ENCODE measurements at places on chromosomes 12 and 14.

GRCh38 chr12:53227836-53228235, 4.2 kb downstream of the RARG start:
- H3K4me3 ChIP-seq = no peak overlapping the region
- H3K36me3 ChIP-seq = no peaks in the 10 kb centered on the region
- peaks cover 35% of the 10 kb centered on the region for H3K4me1 ChIP-seq
- DNase-seq = no peak

GRCh38 chr12:46522071-46522470, 149.5 kb upstream of the SLC38A2 start:
- no peak overlapping the region for H3K27ac ChIP-seq
- H3K4me1 ChIP-seq = no peaks in the 10 kb centered on the region
- no peaks in the 10 kb centered on the region for H3K36me3 ChIP-seq
- DNase-seq = no peak
- H3K27me3 ChIP-seq = no peaks in the 10 kb centered on the region

DNA sequence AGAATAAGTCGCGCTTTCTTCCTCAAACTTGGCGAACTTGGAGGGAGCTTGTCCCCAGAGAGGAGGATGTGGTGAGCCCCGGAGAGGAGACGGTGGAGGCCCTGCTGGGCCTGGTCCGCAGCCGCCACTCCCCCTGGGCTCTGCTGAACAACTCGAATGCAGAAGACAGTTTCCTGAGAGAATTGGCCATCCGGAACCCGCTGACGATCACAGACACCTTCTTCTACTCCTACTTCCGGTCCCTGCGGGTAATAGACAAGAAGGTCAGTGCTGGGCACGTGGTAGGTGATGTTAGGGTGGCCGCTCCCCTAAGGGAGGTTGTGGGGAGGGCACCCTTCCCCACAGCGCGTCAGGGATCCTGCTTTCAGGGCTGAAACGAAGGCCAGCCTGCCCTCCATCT, 1.6 kb downstream of the LRRC43 start:
- H3K4me1 ChIP-seq = no peaks in the 10 kb centered on the region
- no peak overlapping the region for H3K4me3 ChIP-seq
- no peak overlapping the region for H3K27ac ChIP-seq
- DNase-seq = no peak

- DNase-seq = no peak
- H3K27ac ChIP-seq = no peak overlapping the region
- H3K36me3 ChIP-seq = no peaks in the 10 kb centered on the region
- no peak overlapping the region for H3K4me3 ChIP-seq
- no peaks in the 10 kb centered on the region for H3K27me3 ChIP-seq
Observed at GRCh38 chr14:29217813-29218450, 451.3 kb downstream of the FOXG1 start.

Measured in prostate gland (tissue), 2 donors.